ENCODE measurements at places on chromosomes 7 and 10.

- DNase-seq, result no peak
Observed at GRCh38 chr10:71436268-71437125, 39.8 kb downstream of the CDH23 start.

DNA sequence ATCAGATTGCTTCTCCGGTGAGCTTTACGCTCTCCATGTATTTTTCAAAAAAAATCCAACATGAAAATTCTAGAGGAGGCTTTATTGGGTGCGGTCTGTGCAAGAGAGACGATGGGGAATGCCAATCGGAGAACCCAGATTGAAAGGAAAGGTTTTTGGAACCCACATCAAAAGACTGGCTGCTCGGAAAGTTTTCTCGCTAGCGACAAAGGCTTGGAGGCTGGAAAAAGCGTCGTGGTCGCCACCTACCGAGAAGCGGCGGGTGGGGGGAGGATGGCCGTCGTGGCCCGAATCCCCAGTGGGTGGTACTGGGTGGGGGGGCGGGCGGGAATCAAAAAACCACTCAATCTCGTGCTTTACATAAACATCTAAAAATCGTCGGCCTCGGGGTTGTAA is 1.1 kb upstream of the GTF2I start:
- peak; percentile 59 for DNase-seq

DNA sequence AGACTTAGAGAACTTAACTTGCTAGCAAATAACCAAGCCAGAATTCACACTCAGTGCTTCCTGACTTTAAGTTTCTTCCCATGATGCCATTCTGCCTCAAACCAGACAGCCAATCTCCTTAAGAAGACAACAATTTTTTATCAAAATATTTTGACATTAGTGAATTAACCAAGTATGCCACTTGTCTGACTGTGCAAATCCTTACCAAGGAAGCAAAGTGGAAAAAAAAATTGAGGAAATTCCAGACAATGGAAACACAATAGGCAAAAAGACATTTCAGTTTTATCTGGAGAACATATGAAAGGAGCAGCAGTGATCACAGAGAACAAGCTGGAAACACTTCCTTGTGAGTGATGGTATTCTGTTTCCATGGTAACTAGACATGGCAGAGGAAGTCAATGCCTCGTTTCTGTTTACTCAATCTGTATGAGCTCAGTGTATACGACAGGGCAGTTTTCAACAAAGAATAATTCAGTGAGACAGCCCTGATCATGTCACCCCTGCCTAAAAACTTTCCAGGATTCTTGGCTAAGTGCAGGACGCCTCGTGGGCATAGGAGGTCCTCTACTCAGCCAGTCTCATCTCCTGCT is 114.2 kb downstream of the DYNC1I1 start:
- no peak for DNase-seq

- DNase-seq, result no peak
Observed at GRCh38 chr7:108425714-108426275, 30.4 kb downstream of the NRCAM start.

DNA sequence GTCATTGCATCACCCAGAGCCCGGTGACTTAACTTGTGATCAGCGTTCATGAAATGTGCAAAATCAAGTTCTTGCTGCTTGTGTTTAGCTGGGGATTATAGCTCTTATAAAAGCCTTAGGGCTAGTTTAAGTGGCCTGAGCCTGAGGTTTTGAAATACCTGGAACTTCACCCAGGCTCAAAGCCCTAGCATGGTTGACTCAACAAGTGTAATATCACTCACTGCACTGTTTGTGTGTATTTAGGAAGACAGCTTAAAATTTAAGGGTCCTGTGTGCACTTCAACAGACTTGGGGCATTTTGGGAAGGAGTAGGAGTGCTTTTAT is 489.5 kb downstream of the GATA3 start:
- DNase-seq, result no peak

DNA sequence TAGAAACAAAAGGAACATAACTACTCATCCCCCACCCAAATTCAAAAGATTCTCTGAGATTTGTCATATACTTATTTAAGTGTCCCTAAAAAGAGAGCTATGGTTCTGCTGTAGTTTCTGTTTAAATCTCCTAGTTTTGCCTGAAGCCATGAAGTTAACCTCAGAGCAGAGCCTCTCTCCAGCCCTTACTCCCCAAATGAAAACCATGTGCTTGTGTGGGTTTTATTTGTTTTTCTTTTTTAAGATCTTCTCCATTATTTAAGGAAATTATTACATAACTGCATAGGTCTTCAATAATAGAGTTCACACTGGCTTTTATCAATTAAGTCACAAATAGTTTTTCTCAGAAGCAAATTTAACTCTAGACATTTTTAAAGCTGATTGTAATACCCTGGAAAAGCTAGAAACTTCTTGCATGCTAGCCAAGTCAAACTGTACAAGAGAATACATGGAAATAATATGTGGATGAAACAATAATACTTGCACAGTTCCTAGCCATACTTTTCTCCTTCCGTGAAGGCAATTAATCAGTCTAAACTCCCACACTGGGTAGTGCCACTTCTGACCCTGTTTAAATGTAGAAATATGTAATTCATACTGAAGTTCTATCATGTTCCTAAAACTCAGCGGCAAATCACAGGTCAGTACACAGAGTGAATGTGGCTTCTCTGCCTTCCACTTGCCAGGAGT is 579.7 kb downstream of the SUGCT start:
- no peak for DNase-seq

DNA sequence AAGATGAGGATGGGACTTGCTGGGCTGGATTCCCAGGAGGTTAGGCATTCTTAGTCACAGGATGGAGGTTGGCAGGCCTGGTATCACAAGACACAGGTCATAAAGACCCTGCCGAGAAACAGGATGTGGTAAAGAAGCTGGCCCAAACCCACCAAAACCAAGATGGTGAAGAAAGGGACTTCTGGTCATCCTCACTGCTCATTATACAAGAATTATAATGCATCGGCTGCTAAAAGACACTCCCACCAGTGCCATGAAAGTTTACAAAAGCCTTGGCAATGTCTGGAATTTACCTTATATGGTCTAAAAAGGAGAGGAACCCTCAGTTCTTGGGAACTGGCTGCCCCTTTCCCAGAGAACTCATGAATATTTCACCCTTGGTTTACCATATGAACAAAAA is 345.5 kb upstream of the POM121L12 start:
- no peak for DNase-seq

GRCh38 chr10:114685456-114685855 is 27.4 kb upstream of the ABLIM1 start:
- DNase-seq, result no peak

- DNase-seq, result peak; percentile 43
Observed at GRCh38 chr7:157339777-157340677, 3.2 kb downstream of the DNAJB6 start.

DNA sequence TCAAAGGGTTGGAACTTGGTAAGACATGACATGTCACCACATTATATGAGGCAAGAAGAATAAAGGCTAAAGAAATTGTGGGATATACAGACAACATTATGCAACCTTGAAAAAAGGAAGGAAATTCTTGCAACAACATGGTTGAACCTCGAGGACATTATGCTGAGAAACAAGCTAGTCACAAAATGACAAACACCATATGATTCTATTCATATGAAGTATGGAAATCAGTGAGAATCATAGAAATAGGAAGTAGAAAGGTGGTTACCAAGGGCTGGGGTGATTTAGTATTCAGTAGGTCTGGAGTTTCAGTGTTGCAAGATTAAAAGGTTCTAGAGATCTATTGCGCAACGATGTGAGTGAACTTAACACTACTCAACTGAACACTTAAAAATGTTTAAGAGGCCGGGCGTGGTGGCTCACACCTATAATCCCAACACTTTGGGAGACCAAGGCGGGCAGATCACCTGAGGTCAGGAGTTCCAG is 126.9 kb upstream of the TBX20 start:
- no peak for DNase-seq

DNA sequence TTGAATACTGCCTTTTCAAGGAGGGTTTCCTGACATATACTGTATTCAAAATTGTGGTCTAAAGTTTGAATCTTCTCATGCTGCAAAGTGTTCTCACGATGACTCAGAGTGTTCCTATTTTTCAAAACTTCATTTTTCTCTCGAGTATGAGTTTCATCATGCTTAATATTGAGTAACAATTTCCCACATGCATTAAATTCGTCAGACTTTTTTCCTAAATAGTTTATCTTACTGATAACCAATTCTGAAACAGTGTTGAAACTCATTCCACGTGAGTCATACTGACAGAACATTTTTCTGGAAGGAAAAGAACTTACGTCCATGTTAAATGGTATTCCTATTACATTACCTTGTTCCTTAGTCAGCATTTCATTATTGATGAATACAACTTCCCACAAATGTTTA is 44.1 kb downstream of the ZNF33B start:
- no peak for DNase-seq

DNA sequence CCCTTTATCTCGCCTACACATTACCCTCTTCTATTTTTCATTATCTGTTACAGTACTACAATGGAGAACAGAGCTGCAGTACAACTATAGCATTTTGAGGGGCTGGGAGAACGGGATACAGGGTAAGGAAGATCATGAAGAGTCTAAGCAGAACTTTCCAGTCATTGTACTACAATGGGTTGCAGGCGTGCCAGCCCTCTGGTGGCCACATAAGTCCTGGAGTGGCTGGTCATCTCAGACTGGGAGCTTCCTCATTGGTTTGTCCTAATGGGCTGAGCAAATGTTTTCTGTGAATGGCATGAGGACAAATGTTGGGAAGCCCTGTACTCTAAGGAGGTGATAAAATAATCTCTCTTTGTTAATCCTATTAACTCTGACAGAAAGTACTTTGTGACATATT is 33.0 kb downstream of the TMEM106B start:
- no peak for DNase-seq

DNA sequence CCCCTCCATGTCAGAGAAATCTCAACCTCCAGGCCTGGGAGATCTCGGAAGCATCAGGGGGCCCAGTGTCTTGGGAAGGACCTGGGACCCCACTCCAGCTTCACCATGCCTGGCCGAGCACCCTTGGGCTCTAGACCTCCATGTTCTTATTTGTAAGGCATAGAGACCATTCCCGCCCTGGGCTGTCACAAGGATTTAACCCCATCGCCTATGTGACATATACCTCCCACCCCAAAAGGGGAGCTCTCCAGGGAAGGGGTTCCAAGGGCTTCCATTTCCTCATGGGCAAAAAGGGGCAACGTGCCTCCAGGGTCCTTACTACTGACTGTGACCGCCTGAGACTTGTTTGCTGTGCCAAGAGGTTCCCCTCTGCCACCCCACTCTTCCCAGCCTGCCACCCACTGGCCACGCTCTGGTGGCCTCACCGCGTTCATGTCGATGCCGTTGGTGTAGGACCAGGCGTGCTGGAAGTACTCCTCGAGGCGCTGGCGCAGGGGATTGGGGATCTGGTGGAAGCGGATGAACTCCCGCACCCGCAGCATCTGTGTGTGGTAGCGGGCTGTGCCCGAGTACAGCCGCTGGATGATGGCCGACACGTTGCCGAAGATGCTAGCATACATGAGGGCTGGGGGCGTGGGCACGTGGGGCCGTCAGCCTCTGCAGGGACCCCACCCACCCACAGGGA is 27.5 kb downstream of the KCNH2 start:
- DNase-seq, result no peak

DNA sequence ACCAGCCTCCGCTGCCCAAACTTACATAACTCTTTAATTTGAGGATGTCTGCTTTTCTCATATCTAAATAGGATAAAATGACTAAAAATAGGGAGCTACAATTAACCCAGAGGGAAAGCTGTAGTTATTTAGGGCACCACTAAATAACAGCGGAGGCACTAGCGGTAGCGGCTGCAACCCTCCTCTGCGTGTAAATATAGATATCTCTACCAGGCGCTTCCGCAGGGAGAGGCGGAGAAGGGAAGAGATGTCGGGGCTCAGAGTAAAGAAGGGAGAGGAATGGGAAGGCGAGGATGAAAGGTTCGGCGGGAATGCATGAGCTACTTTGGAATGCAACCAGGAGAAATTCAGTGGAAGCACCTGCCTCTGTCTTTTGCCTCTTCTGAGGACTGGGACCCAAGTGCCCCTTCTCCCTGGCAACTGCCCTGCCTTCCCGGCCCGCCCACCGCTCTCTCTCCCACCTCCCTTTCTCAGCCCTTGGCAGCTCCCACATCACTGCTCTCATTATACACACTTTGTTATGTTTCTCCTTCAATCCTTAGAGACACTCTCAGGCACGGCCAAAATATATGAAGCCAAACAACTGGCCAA is 698.3 kb downstream of the PARD3 start:
- DNase-seq, result no peak

DNA sequence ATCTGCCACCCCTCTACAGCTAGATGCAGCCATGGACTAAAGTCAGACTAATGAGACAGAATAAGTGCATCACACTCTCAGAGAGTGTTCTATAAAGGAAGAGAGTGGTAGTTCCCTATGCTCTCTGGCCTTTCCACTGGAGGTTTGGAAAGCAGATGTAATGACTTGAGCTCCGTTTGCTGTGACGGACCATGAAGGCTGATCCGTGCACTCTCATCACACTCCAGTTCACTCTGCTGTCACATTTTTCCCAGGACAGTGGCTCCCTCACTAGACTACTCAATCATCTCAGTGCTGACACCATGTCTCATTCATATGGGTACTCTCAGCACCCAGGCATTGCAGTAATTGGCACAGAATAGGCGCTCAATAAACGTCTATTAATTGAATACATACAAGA is 20.4 kb downstream of the TRDMT1 start:
- DNase-seq, result no peak

GRCh38 chr7:71308096-71308495 is 176.2 kb downstream of the GALNT17 start:
- DNase-seq, result no peak

DNA sequence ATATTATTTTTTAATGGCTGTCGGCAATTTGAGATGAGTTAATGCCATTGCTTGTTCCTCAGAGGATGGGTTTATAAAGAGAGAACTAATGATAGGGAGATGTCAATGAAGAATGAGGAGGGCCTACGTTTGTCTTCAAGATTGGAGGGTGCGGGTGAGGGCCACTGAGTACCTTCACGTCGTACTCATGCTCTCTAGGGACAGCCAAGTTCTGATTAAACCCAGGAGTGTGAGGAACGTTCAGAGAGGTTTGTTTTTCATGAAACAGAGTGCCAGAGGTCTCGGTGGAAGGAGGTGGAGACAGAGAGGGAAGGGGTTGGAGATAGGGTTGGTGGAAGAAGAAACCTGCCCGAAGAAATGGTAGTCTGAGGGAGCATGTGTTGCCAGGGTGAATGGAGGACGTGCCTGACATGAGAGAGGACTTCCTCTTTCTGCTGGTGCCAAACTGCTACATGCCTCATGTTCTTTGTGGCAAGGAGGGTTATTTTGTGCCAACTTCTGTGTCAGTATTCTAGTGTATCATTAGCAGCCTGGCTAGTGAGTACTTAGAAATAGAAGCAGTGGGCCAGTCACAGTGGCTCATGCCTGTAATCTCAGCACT is 8.9 kb downstream of the DHTKD1 start:
- no peak for DNase-seq

- DNase-seq, result no peak
Observed at GRCh38 chr10:44858988-44859387, 52.1 kb upstream of the TMEM72 start.

DNA sequence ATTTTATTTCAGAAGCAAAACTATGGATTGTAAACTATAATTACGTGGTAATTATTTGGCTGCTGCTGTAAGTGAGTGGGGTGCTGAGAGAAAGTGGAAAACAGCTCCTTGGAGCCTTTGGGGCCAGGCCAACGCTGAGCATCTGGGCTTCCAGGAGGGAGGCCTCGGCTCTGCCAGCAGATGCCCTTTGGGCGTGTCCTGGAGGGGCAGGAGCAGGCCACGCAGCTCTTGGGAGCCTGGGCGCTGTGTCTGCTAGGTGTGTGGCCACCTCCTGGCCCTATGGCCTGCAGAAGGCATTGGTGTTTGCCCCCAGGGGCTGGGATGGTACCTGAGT is 423.3 kb downstream of the GLRX3 start:
- no peak for DNase-seq

- no peak for DNase-seq
Observed at GRCh38 chr10:24556126-24556749, 167.4 kb downstream of the ARHGAP21 start.

GRCh38 chr10:100715445-100716385 is 29.7 kb upstream of the PAX2 start:
- no peak for DNase-seq

All from activated CD4-positive, alpha-beta T cell treated with anti-CD3 and anti-CD28 coated beads for 24 hours (primary cell).